MV-4-11 (cell line): ENCODE measurements at places on chromosomes 1 and 21.

- DNase-seq, result peak; percentile 56
These were observed 14.0 kb upstream of the S100B start for GRCh38 chr21:46618738-46619379.

- DNase-seq, result no peak
These were observed 242.0 kb downstream of the RHOU start for GRCh38 chr1:228977307-228977706.

DNA sequence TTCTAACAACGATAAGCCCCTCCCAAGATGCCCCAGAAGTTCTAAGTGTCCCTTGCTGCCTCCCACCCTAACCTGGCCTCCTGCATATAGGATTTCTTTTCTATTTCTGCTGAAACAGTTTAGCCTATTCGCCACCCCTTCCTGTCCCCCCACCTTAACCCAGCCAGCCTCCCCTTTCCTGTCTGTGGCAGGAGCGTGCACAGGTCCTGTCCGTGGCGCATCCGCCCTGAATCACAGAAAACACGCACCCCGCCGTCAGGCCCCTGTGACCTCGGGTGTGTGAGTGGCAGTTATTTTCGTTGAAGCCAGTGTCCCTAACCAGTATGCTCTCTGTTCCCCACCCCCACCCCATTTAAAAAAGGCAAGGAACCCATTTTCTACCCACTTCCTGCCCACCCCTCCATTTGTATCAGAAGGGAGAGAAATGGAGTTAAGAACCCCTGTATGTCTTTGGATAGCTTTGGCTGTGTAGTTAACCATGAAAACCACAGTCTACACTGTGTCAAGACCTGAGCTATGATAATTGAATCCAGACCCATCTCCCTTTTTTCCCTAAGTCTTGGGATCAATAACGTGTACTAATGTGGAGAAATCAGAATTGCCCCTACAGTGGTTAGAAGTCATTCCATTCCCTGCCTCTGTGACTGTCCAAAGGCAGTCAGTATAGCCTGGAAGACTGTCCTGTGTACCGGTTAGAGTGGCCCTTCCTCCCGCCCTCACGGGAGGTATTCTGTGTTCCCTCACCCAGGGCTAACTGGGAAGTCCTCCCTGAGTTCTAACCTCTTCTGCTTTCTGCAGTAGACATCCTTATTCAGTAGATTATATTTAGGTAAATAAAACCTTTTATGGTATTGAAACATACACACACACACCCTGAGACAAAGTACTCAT lies 1.8 kb downstream of the PLEKHO1 start:
- DNase-seq, result peak; percentile 21

DNA sequence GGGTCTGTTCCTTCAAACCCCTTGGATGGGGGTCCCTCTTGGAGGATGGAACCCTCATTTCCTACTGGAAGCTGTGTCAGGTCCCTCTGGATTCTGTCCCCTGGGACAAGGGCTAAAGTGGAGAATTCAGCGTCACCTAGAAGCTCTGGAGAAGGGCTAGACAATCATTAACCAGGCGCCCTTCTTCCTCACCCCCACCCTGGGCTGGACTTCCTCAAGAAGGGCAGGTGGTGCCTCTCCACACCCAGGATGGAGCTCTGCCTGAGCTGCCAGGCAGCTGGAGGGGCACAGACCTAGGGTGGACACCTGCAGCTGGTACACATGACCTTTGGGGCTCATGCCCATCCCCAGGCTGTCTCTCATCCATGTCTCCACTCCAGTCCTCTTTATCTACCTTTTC lies 3.6 kb downstream of the CELF3 start:
- no peak for DNase-seq

DNA sequence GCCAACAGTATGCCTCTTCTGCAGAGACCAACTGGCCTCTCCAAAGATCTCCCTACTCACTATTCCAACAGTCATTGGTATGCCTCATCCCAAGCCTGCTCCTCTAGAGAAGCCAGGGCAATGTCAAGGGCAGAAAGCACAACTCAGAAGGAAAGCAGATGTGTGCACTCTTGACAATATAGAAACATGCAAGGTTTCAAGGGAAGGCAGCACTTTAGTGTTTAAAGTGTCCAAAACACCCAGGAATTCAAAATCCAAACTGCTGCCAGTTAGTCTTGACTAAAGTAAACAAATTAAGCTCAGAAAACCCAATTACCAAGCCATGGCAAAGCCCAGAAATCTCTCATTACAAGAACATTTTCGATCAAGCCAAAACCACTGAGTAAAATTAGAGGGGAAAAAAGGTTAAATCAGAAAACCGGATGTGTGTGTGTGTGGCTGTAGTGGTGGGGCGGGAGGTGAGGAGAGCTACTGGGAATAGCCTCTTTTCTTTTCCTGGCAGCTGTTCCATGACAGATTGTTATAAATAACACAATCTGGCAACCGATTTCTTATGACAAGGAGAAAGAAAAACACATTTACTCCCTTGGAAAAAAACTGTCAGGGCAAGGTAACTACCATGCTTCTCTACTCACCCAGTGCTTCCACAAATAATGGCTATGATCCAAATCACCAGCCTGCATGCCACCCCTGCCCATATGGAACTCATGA lies 39.2 kb downstream of the EIF2B3 start:
- DNase-seq, result no peak

DNA sequence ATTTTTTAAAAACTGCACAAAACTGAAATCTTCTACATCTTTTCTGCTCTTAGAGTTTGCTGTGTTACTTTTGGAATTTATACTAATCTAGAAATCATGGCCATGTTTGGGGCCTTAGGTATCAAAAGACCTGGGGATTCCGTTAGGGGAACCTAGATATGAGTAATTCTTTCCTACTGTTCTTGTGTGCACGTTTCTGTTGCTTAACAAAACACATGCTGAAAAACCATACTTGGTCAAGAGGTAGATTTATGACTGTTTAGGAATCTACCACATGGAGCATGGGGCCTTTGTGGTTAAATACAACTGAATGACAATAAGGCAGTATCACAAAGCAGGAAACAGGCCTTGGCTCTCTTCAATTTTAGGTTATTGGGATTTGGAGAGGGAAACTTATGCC lies 291.9 kb upstream of the USP25 start:
- peak; percentile 99 for DNase-seq

- DNase-seq, result no peak
These were observed 131.5 kb downstream of the KCNJ6 start for GRCh38 chr21:37784591-37785318.

- DNase-seq, result no peak
These were observed 8.2 kb downstream of the TTC13 start for GRCh38 chr1:230970432-230970831.

- no peak for DNase-seq
These were observed 163.7 kb downstream of the HS2ST1 start for GRCh38 chr1:87077959-87078639.
